Dorsolateral prefrontal cortex (tissue), 122 donors: ENCODE measurements at places on chromosomes 2 and 18. TPM values are rescaled to one million over a fixed set of nuclear protein-coding genes. Genes with fewer than 3 reads are reported as not detected.

The GPR45 gene
- total RNA-seq, result 1.8 TPM

GRCh38 chr2:22800412-22800811 is 584.6 kb upstream of the KLHL29 start:
- no peak for DNase-seq

- no peak for DNase-seq
These were observed 227.6 kb downstream of the FBXO15 start for GRCh38 chr18:73920033-73920432.

The PSME4 gene
- 28.2 TPM for total RNA-seq

GRCh38 chr2:98012561-98012991 is 16.8 kb upstream of the TMEM131 start:
- no peak for DNase-seq

DNA sequence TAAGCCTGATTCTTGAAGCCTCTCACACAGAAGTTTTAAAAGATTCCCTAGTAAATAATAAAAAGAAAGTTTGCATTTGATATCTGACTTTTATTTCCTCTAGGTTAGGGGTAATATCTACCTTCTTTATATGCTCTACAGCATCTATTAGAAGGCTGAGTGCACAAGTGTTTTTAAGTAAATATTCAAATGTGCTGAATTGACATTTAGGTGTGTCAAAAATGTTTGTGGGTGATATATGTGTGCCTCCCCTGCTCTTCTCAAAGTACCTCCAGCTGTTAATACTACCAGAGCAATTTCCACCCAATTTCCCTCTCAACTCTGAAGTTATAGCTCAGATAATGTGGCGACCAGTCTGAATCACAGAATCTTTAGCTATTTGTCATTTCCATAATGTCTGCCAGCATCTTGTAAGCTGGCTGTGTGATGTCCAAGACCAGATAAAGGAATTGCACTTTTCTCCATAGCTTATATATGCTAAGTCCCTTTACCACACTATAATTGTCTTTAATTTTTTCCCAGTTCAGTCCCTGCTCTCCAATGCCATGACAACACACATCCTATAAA is 24.4 kb upstream of the ERMN start:
- no peak for DNase-seq

The EFEMP1 gene
- total RNA-seq, result 105 TPM
